Immature natural killer cell (primary cell): ENCODE measurements at places on chromosomes 11 and 22. TPM values are rescaled to one million over a fixed set of nuclear protein-coding genes. Genes with fewer than 3 reads are reported as not detected.

Gene MAP6
- not detected for polyA plus RNA-seq

DNA sequence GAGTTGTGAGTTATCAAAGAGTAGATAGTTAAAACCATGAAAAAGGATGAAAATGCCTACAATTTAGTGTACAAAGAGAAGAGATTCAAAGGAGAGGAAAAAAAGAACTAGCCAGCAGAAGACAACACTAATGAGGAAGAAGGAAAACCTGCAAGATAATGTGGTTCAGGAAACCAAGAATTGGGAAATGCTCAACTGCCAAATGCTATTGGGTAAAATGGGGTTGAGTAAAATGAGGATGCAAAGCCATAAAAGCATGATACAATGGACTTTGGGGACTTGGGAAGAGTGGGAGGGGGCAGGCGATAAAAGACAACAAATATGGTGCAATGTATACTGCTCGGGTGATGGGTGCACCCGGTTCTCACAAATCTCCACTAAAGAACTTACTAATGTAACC is 7.6 kb upstream of the OR52K2 start:
- DNase-seq, result no peak
- no peaks in the 10 kb centered on the region for H3K4me1 ChIP-seq
- no peaks in the 10 kb centered on the region for H3K36me3 ChIP-seq
- H3K4me3 ChIP-seq, result no peak overlapping the region

DNA sequence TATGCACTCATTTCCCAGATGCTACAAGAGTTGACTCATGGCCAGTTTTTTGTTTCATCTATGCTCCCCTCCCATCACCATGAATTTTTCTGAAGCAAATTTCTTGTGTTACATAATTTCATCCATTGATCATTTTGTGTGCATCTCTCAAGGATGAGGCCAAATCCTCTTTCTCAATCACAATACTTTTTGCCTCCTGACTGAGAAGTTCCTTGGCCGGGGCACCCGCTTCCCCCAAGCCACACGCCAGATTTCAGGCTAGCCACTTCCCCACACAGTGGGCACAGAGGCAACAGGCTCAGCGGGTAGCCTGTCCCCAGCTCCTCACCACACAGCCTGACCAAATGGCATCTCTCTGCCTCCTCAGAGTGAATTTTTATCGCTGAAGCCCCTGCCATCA is 9.8 kb upstream of the DSCAML1 start:
- DNase-seq, result no peak
- H3K36me3 ChIP-seq, result no peaks in the 10 kb centered on the region
- no peak overlapping the region for H3K27ac ChIP-seq
- no peaks in the 10 kb centered on the region for H3K4me1 ChIP-seq
- peaks cover 9% of the 10 kb centered on the region for H3K27me3 ChIP-seq

Gene CARD18
- polyA plus RNA-seq, result not detected

Gene DDB1
- polyA plus RNA-seq, result 105 TPM

- no peak overlapping the region for H3K4me3 ChIP-seq
- H3K4me1 ChIP-seq, result peaks cover 3% of the 10 kb centered on the region
- H3K27me3 ChIP-seq, result no peaks in the 10 kb centered on the region
- no peak overlapping the region for H3K27ac ChIP-seq
Measured at GRCh38 chr11:9859554-9860305, 195.9 kb downstream of the SWAP70 start.

DNA sequence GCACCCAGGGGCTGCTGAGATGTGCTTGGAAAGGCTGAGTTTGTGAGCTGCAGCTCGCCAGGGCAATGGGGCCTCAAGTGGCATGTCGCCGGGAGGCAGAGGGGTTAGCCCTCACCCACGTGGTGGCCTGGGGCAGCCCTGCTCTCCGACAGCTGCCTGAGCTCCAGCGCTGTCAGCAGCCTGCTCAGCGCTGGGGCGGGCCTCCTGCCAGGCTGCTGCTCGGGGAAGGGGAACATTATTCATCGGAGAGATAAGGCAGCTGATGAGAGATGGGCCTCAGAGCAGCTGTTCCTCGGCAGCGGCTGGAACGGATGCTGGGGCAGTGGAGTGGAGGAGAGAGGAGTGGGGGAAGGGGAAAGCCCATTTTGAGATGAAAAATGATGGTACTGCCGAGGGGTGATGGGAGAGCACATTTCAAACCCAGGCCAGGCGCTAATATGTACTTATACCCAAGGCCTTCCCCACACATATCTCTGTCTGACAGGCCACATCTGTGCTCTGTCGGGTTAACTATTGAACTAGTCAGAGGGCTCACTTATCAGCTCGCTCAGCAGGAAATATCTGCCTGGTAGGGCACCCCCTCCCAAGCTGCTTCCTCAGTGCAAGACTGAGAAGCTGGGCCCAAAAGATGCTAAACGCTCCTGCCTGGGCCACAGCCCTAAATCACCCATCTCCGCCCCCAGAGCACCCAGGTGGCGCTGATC is 79.5 kb downstream of the TIMP3 start:
- no peak for DNase-seq
- peaks cover 12% of the 10 kb centered on the region for H3K27me3 ChIP-seq
- H3K4me1 ChIP-seq, result no peaks in the 10 kb centered on the region
- no peak overlapping the region for H3K4me3 ChIP-seq
- H3K27ac ChIP-seq, result no peak overlapping the region
- H3K36me3 ChIP-seq, result no peaks in the 10 kb centered on the region
